Astrocyte of the spinal cord (primary cell): ENCODE measurements at places on chromosomes 3 and 15.
A peak's percentile ranks its signal among the peaks of the same experiment; 100 is the strongest.

GRCh38 chr3:9088441-9089353 is 125.4 kb upstream of the RAD18 start:
- peak; percentile 23 for DNase-seq

DNA sequence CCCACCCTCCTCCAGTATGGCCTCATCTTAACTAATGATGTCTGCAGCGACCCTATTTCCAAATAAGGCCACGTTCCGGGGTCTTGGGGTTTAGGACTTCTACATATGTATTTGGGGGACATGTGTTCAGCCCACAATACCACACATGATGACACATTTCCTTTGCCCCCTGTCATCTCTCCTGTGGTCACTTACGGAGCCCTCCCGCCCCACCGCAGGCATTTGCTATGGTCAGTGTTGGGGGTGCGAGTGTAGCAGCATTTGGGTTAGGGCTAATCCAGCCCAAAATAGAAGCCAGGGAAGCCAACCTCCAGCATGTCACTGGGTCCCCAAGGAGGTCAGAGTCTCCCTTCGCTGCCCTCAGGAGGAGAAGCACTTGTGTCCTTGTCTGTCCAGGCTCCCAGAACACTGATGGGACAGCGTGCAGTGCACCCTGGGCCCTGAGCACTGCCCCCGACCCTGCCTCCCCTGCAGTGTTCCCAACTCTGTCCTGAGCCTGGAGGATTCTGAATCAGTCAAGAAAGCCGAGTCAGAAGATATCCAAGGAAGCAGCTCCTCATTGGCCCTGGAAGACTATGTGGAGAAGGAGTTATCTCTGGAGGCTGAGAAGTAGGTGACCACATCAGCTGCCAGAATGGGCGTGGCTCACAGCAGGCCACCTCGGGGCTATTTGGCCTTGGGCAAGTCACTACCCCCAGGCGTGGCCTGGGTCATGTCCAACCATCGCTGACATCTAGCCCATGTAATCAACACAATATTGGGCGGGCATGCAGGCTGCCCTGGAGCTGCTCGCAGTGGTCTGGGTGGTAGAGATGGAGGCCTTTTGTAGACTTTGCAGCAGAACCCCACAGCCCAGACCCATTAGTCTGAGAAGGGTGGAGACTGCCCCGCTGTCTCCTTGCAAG is 46.9 kb upstream of the FGD5 start:
- DNase-seq = no peak

GRCh38 chr3:78712941-78713340 is 1054.9 kb downstream of the ROBO1 start:
- DNase-seq = no peak

DNA sequence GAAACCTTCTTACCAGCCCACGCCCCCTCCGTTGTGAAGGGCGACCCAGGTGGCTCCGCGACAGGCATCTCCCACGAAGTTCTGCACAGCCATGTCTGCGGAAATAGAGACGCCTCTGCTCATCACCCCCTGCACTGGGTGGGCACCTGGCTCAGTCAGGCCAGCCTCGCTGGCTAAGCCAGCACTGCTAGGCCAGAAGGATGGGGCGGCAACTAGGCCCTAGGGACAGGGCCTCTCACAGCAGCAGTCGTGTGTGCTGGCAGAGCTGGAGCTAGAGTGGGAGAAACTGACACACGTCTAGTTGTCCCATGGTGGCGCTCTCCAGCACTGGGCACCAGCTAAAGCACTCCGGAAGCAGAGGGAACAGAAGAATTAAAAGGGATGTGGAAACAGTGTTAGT is 12.5 kb upstream of the ZXDC start:
- DNase-seq = no peak

DNA sequence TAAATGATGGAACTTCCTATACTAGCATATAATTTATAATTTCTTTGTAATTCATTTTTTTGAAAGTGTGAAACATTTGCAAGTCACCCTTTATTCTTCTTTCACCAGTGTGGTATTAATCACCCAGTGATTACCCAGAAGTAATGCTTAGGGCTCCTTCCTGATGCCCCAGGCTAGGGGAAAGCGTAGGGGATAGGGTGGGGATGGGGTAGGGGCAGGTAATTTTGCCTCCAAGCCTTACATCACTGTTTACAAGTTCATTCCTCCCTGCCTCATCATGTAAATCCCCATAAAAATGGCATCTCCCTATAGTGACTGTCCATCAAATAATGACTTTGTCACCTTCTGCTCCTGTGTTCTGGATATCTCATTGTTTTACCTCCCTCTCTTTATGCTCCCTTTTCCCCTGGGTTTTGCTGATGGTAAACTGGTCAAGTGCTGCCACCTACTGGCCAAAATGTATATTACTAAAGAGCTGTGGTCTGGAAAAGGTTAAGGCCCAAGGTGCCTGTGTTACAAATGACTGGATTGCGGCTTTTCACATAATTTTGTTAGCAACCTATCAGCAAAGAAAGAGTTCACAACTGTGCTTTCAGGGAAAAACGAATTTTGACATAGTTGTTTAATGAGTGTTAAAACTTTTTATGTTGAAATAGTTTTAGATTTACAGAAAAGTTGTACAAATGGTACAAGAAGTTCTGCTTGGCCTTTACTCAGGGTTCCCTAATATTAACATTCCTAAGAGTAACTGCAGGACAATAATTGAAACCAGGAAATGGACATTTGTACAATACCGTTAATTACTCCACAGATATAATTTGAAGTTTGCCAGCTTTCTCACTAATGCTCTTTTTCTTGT is 54.7 kb downstream of the ONECUT1 start:
- peak; percentile 80 for DNase-seq
